ENCODE measurements at places on chromosomes 2 and 18.

- DNase-seq, result no peak
Observed at GRCh38 chr2:188443207-188443606, 151.5 kb downstream of the GULP1 start.

DNA sequence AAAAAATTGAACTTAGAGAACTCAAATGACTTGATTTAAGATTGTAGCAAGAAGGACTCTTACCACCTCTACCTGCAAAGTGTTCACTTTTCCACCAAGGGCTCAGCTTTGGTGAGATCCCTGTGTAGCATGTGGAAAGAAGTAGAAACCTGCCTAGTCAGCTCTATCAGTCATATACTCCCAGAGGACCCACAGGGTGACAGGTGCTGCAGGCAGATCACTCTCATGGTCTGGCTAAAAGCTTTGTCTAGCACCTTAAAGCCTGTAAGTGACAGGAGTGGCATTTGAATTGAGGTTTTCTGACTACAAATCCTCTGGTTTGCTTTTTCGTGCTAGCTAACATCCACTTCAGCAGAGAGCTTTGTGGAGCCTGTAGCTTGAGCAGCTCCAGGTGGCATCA lies 18.7 kb upstream of the NEMP2 start:
- DNase-seq, result no peak

DNA sequence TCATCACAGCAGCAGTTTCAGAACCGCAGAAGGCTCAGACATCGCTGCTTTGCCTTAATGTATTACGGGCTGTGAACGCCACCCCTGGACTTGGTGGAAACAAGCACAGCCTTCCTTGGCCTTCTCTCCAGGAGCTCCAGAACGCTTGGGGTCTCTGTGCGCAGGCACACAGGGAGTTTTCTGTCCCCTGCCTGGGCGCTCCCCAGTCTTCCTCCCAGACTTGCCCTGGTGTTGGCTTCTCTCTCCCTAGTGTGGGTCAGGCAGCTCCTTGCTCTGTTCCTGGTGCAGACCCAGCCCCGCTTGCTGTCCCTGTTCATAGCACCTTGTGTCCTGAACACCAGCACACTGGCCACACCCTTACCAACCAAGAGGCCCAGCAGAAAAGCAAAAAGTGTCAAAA lies 103.6 kb downstream of the FAM210A start:
- no peak for DNase-seq

DNA sequence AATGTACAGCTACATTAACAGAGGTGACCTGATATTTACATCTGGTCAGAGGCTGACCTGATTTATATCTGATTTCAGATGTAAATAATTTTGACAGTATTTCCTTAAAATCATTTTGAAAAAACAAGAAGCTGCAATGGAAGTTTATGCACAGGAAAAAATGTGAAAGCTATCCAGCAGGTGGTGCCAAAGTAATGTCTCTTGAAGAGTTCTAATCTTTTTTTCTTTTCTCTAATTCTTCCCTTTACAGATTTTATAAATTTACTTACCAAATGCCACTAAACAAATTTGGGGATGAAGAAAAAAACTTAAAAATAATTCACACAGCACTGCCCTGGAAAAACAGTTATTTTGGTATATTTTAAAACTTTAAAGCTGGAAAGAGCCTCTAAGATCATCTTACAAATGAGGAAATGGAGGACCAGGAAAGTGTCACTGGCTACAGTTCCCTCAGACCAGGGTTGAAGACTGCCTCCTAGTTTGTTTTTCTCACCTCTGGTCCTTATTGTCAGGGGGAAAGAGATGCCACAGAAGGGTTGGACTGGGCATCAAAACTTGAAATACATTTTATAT lies 16.4 kb upstream of the FBLN7 start:
- DNase-seq, result no peak

DNA sequence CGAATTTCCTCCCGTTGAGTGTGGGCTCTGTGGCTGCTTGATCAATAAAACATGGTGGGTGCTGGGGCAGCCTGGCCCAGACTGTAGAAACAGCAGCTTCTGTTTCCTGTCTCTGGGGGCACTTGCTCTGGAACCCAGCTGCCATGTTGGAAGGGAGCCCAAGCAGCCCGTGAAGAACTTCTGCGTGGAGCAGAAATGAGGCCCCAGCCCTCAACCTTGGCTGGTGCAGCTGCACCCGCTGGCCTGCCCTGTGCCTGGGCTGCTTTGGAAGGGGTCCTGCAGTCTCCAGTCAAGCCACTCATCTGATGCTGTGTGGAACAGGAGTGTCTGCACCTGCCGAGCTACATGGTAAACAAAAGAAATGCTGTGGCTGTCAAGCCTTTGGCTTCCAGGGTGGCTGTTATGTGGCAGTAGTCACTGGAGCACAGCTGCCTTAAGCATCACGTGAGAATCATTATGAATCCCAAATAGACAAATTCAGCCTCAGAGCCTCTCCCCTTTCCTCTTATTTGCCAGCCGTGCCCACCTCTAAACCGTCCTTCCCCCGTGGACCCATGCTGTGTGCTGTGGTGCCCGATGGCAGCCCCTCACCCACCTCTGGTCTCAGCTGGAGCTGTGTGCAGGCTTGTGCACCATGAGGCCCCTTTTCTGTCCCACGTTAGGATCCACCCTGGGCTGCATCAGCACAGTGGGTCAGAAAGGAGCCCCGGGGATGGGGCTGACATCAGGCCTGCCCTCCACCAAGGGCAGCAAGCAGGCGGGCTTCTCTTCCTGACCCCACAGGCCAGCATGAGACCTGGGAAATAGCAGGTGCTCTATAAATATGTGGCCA lies 134.0 kb upstream of the HDAC4 start:
- DNase-seq, result peak; percentile 41
